ENCODE measurements at places on chromosomes 11 and 22. TPM values are rescaled to one million over a fixed set of nuclear protein-coding genes. Genes with fewer than 3 reads are reported as not detected.

GRCh38 chr11:75096456-75097172 lies at the start of gene OR2AT4:
Gene OR2AT4 (minus strand): TSS chr11:75096876.
- no peak for DNase-seq

GRCh38 chr22:33772745-33773144 lies 147.5 kb downstream of the LARGE1 start:
- DNase-seq = no peak

DNA sequence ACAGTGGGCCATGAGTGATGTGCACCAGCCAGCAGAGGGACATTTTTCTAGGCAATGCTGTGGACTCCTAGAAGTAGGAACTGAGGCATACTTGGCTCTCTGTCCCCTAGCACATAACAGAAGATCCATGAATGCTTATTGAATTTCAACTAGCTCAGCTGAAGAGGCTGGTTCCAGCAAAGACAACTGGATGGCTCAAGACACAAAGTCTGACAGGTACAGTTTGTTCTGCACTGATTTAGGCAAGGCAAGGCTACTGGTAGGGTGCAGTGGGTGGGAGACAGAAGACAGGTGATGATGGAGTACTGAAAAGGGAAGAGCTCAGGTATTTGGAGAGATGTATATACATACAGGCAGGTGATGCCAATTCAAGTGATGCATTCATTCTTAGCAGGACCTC lies 72.4 kb upstream of the USP47 start:
- DNase-seq = no peak

- no peak for DNase-seq
Observed at GRCh38 chr22:22371031-22371541, 126.5 kb downstream of the VPREB1 start.

Gene PARVG
- total RNA-seq = 6.7 TPM

DNA sequence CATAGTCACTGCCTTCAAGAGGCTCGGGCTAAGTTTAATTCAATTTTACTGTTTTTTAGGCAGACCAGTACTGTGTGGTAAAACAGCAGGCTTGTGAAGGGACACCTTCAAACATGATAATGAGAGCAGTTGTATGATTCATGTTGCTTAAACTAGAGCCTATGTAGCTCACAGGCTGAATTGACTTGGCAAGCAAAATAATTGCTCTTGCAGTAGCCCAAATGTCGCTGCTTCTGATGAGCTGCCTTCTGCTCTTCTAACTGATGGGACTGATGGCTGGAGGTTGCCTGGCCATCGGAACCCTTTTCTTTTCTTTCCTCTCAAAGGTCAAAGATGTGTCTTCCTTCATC lies 137.6 kb downstream of the MAML2 start:
- no peak for DNase-seq

DNA sequence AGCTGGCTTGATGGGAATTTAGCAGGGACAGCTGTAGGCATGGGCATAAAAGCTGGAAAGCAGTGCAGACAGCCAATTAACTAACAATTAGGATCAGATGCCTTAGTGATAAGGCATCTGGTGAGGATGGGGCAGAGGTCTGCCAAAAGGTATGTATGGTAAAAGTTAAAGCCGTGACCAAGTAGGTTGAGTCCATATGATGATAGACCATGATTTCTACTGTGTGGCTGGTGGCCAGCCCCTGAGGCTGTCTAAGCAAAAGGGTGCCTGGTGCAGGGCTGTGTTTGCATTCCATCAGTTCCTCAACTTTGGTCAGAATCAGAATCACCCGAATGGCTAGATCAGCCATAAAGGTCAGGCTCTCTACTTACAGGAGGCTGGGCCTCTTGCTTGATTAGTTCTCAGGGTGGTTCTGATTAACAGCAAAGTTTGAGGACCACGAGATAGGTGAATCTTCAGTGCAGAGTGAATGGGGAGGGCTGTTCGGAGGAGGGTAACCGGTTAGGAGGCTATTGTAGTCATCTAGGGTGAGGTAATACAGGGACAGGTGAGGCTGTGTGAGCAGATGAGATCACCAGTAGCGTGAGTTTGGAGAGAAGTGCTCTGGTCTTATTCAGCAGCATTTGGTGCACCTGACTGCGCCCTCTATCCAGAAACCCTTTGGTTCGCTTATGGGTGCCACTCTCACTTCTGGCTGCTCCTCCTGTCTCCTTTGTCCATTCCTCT lies 27.2 kb downstream of the PPFIBP2 start:
- no peak for DNase-seq

DNA sequence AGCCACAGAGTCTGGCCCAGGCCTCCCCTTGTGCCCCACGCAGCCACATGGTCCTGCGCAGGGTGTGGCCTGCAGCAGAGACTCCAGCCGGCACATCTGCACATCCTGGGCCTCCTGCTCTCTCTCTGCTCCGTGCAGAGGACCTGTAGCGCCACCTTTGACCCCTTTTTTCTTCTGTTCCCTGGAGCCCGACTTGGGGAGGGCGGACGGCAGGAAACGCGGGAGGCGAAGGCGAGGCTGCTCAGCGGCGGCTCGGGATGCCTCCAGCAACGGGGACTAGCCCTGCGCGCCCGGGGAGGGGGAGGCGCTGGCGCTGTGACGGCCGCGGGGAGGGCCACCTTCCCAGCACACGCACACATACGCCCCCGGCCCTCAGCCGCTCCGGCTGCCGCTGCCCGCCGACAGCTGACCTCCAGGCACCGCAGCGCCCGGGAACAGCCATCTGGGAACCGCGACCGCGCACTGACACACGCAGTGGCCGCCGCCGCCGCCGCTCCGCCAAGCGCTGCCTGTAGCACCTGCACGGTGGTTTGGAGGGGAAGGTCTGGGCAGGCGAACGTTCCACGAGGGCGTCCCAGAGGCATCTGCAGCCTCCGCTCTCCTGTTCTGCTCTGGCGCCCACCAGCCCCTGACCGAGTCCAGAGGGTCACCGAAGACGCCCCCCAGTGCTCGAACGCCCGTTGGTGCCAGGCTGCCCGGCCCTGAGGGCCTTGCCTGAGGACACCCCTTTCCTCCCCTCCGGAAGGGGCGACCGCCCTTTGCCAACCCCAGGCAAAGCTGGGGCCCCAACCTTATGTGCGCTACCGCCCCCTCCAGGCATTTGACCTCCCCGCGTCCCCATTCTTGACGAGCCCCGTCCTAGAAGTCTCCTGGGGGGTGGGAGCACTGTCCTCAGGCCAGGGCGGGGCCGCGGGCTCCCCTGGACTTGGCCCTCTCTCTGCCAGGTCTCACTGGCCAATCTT lies 16.9 kb upstream of the C22orf42 start:
- no peak for DNase-seq

GRCh38 chr11:9347100-9347499 lies 32.7 kb upstream of the TMEM41B start:
- DNase-seq = no peak

DNA sequence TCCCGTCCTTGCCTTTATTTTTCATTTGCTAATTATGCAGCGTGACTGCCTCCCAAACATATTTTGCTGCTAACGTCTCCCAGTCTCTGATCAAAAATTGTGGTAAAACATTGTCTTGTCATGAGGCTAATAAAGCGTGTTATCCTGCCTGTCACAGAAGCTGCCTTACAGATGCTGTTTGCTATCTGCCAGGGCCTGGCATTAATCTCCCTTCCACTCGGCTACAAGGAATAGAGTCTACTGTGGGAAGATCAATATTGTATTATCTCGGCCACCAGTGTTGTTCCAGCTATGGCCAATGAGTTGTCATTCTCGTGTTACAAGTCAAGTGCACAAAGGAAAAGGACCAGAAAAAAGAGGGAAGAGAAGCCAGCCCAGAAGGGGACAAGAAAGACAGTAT lies 100.3 kb downstream of the SEZ6L start:
- DNase-seq = no peak

DNA sequence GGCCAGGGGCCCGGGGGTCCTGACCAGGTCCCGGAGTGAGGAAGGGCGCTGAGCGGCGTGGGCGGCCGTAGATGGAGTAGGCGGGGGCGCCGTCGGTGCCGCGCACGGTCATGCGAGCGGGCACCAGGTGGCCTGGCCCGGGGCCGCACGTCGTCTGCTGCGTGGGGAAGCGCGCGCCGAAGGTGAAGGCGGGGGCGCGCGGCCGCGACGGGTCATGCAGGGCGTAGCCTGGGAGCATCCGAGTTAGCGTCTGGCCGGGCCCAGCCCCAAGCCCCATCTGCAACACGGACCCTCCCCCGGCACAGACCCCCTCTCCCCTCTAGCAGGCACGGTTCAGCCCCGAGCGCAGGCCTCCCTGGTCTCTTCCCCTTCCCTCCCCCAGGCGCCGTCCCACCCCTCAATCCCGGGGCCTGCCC lies 1.7 kb upstream of the TYMP start:
- DNase-seq = peak; percentile 77

Gene SMC1B
- total RNA-seq = not detected

DNA sequence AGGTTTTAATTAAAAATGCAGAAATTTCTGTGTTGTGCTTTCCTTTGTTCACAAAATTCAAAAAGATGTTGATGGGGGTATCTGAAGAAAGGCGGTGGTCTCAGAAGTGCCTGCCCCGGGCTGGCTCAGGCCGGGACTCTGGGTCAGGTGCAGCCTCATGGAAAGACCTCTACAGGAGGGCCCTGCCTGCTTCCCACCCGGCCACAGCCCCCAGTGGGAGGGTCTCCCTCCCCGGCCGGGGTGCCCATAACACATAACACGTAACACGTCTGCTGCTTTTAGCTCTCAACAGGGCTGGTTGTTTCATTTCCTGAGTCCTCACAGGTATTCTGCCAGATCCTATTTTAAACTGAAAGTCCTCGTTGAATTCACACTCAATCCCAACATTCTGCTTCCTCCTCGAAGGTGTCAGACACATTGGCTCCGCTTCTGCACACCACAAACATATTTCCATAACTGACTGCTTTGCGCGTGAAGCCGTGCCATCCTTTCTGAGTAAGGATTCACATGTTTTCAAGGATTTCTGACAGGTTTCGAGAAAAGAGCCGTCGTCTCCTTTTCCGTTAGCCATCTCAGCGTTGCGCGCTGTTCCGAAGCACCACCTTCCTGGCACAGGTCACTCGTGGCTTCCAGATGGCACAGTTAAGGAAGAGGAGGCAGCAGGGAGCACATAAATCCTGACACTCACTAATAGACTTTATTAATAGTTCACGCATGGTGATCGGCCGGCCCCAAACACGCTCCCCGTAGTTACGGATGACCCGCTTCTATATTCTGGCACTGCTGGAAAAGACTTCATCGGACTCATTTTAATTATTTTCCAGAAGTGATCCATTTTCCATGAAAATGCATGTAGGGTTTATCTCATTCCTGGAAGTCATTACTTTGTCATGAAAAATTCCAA lies 569.3 kb downstream of the BRD1 start:
- DNase-seq = no peak

DNA sequence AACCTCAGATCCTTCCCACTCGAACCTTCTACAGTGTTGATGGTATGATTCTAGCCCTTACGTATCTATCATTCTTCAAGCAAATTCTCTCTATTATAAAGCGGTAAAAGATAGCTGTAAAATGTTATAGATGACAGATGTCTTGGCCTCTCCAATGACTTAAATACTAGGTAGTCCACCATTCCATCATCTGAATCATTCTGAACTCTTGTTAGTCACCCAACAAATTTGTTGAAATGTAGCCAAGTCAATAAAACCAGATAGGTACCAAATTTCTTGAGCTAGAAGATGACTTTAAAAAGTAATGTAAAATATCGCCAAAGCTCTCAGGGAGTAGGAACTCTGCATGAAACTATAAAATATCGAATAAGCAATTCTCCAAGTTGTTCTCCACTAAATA lies 32.6 kb upstream of the PICALM start:
- DNase-seq = no peak

Gene RASD2
- 19.7 TPM for total RNA-seq

- DNase-seq = no peak
Observed at GRCh38 chr11:94581926-94582325, 14.8 kb downstream of the PIWIL4 start.
